ENCODE measurements at places on chromosomes 1 and 21.

DNA sequence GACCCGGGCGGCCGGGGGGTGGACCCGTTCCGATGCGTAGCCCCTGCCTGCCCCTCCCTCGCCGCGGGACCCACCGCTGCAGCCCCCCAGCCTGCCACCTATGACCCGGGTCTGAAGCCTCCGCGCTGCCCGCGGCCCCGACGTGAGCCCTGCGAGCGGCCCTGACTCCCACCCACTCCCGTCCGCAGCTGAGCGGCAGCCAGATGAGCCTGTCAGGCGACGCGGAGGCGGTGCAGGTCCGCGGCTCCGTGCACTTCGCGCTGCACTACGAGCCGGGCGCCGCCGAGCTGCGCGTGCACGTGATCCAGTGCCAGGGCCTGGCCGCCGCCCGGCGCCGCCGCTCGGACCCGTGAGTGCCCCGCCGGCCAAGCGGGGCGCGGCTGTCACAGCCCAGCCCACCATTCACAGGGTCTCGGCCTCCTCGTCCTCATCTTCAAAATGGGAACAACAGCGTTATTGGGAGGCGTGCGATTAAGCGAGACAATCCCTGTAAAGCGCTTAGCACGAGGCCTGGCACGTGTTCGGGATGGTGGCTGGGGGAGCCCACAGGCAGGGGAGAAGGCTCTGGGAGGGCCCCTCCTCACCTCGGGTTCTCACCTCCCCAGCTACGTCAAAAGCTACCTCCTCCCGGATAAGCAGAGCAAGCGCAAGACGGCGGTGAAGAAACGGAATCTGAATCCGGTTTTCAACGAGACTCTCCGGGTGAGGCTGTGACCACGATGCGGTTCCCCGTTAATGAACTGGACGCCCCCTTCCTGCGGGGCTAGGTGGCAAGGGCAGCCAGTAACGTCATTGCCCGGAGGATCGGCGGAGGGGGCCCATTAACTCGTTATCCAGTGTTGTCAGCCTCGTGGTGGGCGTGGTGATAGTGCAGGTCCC, 8.2 kb downstream of the SYTL1 start:
- H3K36me3 ChIP-seq = peaks cover 9% of the 10 kb centered on the region
- H3K4me1 ChIP-seq = peaks cover 11% of the 10 kb centered on the region
- no peak overlapping the region for H3K27ac ChIP-seq
- DNase-seq = no peak
- H3K4me3 ChIP-seq = no peak overlapping the region
- H3K27me3 ChIP-seq = no peaks in the 10 kb centered on the region

GRCh38 chr1:184101141-184101540, 49.6 kb downstream of the TSEN15 start:
- H3K36me3 ChIP-seq = no peaks in the 10 kb centered on the region
- no peak overlapping the region for H3K27ac ChIP-seq
- H3K4me1 ChIP-seq = no peaks in the 10 kb centered on the region

DNA sequence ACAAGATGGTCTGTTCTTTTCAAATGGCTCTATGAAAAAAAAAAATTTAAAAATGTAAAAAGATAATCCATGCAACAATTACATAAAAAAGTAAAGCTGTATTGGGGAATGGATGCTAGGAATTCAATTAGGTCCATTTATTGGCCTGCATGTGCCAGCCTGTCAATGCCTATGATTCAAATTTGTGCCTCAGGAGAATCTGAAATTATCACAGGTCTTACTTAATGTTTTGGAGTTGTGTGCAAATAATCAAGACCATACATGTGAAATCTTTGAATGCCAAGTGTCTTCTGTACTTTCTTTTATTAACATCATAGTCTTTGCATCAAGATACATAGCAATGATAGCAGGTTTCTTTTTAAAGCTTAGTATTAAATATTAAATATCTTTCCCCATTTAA, 13.5 kb upstream of the KLHL12 start:
- no peak for DNase-seq
- H3K27ac ChIP-seq = no peak overlapping the region
- H3K4me3 ChIP-seq = no peak overlapping the region
- H3K27me3 ChIP-seq = no peaks in the 10 kb centered on the region
- no peaks in the 10 kb centered on the region for H3K4me1 ChIP-seq

GRCh38 chr1:222924136-222924706, 109.4 kb downstream of the DISP1 start:
- DNase-seq = no peak
- H3K4me1 ChIP-seq = no peaks in the 10 kb centered on the region
- H3K36me3 ChIP-seq = no peaks in the 10 kb centered on the region
- no peak overlapping the region for H3K4me3 ChIP-seq

- peaks cover 16% of the 10 kb centered on the region for H3K36me3 ChIP-seq
- H3K4me3 ChIP-seq = peak within 1 kb of the TSS; percentile 92
- no peaks in the 10 kb centered on the region for H3K27me3 ChIP-seq
- peak; percentile 86 for DNase-seq
- H3K4me1 ChIP-seq = peaks cover 48% of the 10 kb centered on the region
Observed at GRCh38 chr1:225881959-225882693, at the start of gene TMEM63A. TMEM63A (minus strand) TSS chr1:225882380; CDS start chr1:225877580, 4,800 bp downstream.

GRCh38 chr1:237444120-237444790, 402.3 kb downstream of the RYR2 start:
- H3K27me3 ChIP-seq = no peaks in the 10 kb centered on the region
- no peak overlapping the region for H3K27ac ChIP-seq
- H3K4me1 ChIP-seq = no peaks in the 10 kb centered on the region
- DNase-seq = no peak
- no peak overlapping the region for H3K4me3 ChIP-seq
- H3K36me3 ChIP-seq = no peaks in the 10 kb centered on the region

GRCh38 chr1:100028765-100029164, 59.0 kb downstream of the SLC35A3 start:
- no peak overlapping the region for H3K4me3 ChIP-seq
- H3K27ac ChIP-seq = peak overlapping the region; percentile 45
- H3K36me3 ChIP-seq = no peaks in the 10 kb centered on the region
- peaks cover 5% of the 10 kb centered on the region for H3K4me1 ChIP-seq
- no peaks in the 10 kb centered on the region for H3K27me3 ChIP-seq

DNA sequence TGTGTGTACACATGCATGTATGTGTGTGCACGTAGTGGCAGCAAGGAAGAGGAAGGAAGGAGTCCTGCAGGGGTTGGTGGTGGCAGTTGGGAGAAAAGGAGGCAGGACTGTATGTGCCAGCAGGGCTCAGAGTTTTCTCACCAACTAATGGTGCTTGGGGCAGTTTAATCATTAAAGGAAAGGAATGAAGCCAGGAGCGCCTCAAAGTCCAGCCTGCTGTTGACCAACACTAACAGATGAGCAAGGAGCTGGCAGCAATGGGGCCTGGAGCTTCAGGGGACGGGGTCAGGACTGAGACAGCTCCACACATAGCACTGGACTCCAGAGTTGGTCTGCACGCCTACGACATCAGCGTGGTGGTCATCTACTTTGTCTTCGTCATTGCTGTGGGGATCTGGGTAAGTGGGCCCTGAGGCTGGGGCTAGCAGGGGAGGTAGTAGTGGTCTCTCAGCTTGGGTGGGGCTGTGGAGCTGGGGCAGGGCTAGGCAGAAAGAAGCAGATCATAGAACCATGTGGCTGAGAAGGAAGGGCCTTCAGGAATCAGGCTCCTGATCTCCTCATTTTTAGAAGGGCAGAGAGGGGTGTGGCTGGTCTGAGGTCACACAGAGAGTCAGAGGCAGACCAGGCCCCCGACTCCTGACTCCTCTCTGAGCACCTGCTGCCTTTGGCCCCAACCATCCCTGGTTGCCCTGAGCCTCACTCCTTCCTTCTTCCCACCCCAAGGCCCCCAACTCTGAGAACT, at the start of gene SLC5A9:
Gene SLC5A9, plus strand, starts transcription at position 216 of the 742 bp plus-strand sequence. Its CDS starts 21 bp downstream, at position 237.
- H3K4me3 ChIP-seq = no peak within 1 kb of the TSS
- H3K27ac ChIP-seq = no peak within 1 kb of the TSS
- H3K27me3 ChIP-seq = no peaks in the 10 kb centered on the region
- H3K4me1 ChIP-seq = peaks cover 13% of the 10 kb centered on the region
- no peaks in the 10 kb centered on the region for H3K36me3 ChIP-seq
- DNase-seq = no peak

DNA sequence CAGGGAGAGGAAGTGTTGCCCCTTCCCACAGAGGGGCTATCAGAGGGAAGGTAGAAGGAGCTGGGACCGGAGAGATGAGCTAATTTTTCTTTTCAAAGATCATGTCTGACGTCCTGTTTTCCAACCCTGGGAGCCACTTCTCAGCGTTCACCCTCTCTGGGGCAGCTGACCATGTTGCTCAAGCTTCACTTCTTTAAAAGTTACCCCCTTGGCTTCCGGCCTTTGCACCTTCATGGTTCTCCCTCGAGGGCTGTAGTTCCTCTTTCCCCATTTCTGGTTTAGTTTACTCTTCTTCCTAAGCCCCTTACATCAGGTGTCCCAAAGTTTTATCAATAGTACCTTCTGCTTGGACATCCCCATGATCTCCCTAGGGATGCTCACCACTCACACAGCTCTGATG, 23.8 kb upstream of the CSF1 start:
- no peak overlapping the region for H3K4me3 ChIP-seq
- DNase-seq = no peak
- H3K36me3 ChIP-seq = no peaks in the 10 kb centered on the region
- no peaks in the 10 kb centered on the region for H3K27me3 ChIP-seq
- H3K27ac ChIP-seq = no peak overlapping the region

- peaks cover 17% of the 10 kb centered on the region for H3K4me1 ChIP-seq
- no peak overlapping the region for H3K27ac ChIP-seq
- no peaks in the 10 kb centered on the region for H3K36me3 ChIP-seq
- no peaks in the 10 kb centered on the region for H3K27me3 ChIP-seq
- H3K4me3 ChIP-seq = no peak overlapping the region
Observed at GRCh38 chr1:230186003-230186863, 119.2 kb downstream of the GALNT2 start.

- H3K4me3 ChIP-seq = no peak overlapping the region
- no peaks in the 10 kb centered on the region for H3K27me3 ChIP-seq
- no peak for DNase-seq
- H3K4me1 ChIP-seq = no peaks in the 10 kb centered on the region
Observed at GRCh38 chr1:200378096-200378495, 31.7 kb downstream of the ZNF281 start.

DNA sequence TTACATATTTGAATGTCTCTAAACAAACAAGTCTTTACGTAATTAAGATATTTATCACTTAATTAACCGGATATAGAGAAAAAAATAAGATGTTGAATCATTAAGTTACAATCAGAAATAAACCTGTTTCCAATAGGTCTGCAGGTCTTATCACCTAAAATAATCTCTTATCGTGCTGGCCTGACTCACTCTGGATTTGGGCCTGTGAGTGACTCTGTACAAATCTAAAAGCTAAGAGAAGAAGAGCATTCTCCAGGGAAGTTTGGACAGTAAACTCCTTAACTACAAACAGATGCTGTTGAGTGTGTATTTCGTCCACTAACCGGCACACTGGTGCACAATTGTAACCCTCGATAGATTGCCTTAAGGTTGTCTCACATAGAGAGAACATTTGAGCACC, 25.3 kb downstream of the CEP104 start:
- peaks cover 37% of the 10 kb centered on the region for H3K36me3 ChIP-seq
- H3K27me3 ChIP-seq = no peaks in the 10 kb centered on the region
- no peak overlapping the region for H3K4me3 ChIP-seq

- H3K27me3 ChIP-seq = no peaks in the 10 kb centered on the region
- H3K4me1 ChIP-seq = no peaks in the 10 kb centered on the region
- no peak for DNase-seq
- no peak overlapping the region for H3K27ac ChIP-seq
Observed at GRCh38 chr1:197129698-197130097, 16.8 kb downstream of the ASPM start.

DNA sequence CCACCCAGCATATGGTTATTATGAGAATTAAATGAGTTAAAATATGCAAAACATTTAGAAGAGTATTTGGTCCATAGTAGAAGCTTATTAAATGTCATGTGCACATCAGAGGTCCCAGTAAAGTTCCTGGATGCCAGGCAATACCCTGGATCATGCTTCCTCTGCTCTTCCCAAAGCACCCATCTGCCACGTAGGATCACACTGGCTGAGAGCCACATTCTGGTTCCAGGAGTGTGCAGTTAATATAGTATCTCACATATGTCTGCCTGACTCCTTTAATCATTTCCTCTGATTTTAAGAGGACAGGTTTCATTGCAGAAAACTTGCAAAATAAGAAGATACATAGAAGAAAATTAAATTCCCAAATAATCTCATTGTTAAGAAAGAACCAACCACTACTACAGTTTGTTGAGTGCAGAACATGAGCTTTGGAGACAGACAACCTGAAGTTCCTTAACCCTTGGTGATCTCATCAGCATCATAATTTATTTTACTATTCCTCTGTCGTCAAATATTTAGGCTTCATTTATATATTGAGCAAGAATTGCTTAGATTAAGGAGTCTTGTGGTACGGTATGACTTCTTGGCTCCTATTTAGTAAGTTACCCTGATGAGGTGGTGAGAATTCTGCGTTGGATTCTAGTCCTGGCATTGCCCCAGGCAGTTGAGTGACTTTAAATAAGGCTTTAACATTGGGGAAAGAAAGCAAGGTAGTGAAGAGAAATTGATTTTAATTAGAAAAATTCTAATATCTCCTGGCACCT, 12.3 kb downstream of the SGIP1 start:
- H3K36me3 ChIP-seq = no peaks in the 10 kb centered on the region
- no peak overlapping the region for H3K4me3 ChIP-seq
- no peaks in the 10 kb centered on the region for H3K27me3 ChIP-seq
- DNase-seq = no peak
- no peak overlapping the region for H3K27ac ChIP-seq

GRCh38 chr1:8625981-8626898, 191.2 kb downstream of the RERE start:
- no peaks in the 10 kb centered on the region for H3K36me3 ChIP-seq
- H3K4me1 ChIP-seq = peaks cover 6% of the 10 kb centered on the region
- H3K27me3 ChIP-seq = no peaks in the 10 kb centered on the region
- H3K4me3 ChIP-seq = no peak overlapping the region

DNA sequence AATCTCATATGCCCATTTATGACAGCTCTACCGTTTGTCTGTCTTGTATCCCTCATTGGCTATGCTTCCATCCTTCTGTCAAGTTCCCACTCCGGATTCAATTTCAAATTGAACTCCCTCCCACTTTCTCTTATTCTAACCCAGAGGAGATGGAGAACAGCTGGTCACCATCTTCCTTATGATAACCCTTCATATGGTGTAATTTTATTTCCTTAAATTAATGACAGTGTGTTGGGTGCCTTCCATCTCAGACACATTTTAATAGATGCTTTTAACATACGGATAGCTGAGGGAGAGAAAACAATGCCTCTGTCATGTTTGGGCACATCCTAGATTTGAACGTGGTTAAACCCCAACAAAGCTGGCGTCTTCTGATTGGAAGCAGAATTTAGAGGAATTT, 103.0 kb upstream of the PLXNA2 start:
- H3K27ac ChIP-seq = no peak overlapping the region
- H3K4me1 ChIP-seq = no peaks in the 10 kb centered on the region
- no peak overlapping the region for H3K4me3 ChIP-seq
- H3K36me3 ChIP-seq = no peaks in the 10 kb centered on the region
- peaks cover 3% of the 10 kb centered on the region for H3K27me3 ChIP-seq
- DNase-seq = no peak

All from CD8-positive, alpha-beta memory T cell (primary cell).